ENCODE measurements at places on chromosomes 7 and 10.

DNA sequence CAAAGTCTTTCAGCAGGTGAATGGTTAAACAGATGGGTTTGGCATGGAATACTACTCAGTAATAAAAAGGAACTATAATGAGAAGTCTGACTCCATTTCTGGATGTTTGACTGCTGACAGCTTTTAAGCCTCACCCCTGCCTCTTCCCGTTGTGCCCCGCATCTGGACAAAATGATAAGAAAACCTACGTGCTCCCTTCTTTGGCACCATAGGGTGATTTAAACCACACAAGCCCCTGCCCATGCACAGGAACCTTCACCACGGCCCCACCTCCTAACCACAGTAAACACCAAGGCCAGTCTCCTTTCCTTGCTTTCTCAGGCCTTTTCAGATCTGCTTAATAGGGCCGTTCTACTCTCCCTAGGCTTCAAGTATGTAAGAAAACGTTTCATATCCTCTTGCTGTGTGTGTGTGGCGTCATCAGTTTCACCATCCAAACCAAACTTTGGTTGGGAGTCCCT, 47.1 kb upstream of the UBN2 start:
- no peak for DNase-seq

GRCh38 chr7:127885843-127886242, 145.4 kb downstream of the LRRC4 start:
- DNase-seq: no peak

DNA sequence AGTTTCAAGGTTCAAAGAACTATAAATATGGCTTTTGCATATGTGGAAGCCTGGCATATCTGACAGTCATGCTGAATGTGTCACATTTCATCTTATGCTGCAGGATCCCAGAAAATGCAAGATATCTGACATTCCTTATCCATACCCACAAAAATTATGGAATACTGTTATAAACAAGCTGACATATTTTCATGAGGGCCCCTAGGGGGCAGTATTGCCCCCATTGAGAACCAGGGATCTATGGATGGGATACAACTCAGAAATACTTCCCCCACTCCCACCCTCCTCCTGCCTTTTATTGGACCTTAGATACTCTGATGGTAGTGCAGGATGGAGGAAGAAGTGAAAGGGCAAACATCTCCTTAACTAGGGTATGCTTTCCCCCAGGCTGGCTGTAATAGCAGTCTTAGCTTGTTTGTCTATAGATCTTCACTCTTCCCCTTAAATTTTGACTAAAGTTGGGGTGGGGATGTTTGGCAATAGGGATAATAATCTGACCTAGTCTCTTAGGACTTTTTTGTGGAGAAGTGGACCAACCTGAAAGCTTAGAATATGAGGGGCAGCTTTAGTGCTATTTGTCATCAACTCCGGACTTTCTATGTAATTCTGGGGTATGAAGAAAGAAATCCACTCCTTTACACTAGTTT, 3.5 kb upstream of the GNGT1 start:
- peak; percentile 54 for DNase-seq

DNA sequence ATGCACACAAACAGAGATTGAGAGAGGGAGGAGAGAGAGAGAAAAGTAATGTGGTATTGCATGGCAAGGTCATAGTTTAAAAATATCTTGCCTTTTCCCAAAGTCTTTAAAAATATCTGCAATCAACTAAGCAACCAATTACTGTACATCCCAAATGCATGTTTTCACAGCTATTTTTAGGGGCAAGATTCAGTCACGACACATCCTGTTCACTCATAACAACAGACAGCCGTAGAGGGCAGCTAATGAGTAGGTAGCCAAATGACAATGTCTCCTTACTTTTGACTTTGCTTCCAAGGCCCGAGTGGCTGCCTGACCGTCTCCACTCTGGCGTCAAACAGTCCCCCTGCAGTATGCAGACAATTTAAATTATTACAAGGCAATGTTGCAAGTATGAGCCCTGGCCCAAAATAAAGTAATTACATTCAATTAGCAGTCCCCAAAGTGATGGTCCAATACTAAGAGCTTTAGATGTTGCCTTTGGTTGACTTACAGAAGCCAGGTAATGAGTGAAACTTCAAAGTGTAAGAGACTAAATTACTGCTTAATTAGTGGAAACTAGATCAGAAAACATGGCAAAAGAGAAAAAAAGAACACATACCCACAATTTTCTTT, 162.9 kb downstream of the MBL2 start:
- DNase-seq: no peak

- no peak for DNase-seq
Observed at GRCh38 chr10:124614003-124614659, 130.0 kb downstream of the FAM53B start.

- DNase-seq: no peak
Observed at GRCh38 chr7:132009778-132010177, 453.4 kb upstream of the PODXL start.

DNA sequence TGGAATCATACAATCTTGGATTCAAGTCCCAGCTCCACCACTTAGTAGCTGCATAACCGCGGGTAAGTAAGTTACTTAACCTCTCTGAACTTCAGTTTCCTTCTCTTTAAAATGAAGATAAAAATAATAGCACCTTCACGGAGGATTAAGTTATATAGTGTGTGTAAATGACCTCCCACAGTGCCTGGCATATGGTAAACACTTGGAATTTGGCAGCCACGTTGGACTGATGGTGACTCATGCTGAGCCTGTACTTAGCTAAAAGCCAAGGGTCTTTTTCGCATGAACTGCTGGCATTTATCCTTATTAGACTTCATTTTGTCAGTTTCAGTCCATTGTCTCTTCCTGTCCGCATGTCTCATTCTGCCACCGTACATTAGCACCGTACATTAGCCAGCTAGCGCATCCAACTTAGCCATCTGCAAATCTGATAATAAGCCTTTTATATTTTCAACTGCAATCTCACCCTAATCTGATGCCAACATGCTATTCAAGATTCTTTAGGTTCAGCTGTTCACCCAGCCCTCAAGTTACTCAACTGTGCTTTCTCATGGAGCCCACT, 11.2 kb downstream of the SLC13A4 start:
- no peak for DNase-seq

DNA sequence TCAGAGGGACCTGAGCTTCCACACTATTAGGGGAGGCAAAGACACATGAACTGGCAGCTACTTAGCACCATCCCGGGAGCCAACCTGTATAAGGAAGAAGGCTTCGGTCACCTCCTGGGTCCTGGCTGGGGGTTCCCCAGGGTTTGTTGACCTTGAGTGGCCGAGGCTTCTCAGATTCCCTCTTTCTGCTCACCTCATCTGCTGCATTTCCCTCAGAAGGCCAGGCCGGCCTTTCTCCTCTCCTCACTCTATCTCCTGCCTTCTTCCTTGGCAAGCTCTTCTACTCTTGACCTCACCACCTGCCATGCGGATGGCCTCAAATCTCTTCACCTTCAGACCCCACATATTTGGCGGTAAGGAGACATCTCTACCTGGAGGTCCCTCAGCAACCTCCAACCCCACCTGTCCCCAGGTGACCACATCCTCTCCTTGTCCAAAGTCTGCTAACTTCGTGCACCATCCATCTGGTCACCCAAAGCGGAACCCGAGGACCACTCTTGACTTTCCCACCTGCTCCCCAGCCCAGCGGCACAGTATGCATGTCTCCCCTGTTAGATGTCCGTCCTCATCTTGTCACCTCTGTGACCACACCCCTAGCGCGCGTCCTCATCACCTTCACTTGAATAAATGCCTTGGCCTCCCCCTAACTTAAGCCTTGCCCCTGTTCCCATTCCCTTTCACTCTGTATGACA, 133.8 kb upstream of the UNC5B start:
- no peak for DNase-seq

DNA sequence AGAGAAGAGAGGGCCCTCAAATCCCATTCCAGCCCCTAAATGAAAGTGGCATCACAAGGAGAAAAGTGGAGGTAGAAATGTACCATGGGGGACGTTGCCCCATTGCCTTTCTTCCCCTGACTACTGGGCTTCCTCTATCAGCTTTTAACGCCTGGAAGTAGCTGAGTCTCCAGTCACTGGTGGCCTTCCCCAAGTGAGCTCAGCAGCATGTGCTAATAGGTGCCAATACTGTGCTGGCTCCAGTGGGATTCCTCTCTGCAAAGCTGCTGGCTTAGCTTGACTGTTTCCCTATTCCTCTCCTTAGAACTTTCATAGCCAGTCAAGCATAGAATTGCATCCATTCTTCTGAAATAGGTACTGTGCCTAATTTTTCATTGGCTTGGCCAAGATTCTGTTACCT, 32.6 kb downstream of the LRRC4 start:
- DNase-seq: no peak

- no peak for DNase-seq
Observed at GRCh38 chr10:77458986-77459590, 178.5 kb downstream of the KCNMA1 start.

DNA sequence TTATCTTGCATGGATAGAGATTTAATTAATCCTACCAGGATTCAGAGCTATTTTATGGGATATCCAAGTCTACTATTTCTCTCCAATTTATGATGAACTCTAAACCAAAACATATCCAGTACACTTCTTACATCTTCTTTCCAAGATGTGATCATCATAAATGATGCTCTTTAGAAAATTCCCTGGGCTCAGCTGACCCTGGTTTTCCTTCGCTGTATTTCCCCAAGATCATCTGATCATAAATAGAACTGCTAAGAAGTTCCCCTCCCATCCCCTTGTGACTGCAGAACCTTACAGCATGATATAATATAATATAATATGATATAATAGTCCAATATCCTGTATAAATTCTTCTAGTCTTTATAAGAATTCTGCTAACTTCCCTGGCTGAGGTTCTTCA, 114.6 kb upstream of the LYZL2 start:
- DNase-seq: no peak

- no peak for DNase-seq
Observed at GRCh38 chr7:28136420-28136819, 44.2 kb downstream of the JAZF1 start.

GRCh38 chr10:53716156-53716555, 943.6 kb upstream of the MBL2 start:
- DNase-seq: no peak

- DNase-seq: peak; percentile 35
Observed at GRCh38 chr10:49653273-49653929, 26.1 kb upstream of the C10orf53 start.

GRCh38 chr10:77841711-77842375, 84.7 kb downstream of the DLG5 start:
- no peak for DNase-seq

DNA sequence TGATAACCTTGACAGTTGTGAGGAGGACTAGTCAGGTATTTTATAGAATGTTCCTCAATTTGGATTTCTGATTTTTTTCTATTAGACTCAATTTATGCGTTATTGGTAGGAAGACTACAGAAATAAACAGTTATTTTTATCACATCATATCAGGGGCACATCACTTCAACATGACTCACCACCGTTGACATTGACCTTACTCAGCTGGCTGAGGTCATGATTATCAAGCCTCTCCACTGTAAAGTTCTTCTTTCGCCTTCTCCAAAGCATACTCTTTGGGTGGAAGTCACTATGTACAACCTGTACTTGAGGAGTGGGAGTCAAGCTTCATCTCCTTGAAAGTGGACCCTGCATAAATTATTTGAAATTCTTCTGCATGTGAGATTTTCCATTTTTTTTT, 194.3 kb upstream of the IGFBP3 start:
- DNase-seq: no peak

GRCh38 chr7:71486414-71486813, 354.5 kb downstream of the GALNT17 start:
- DNase-seq: no peak

- no peak for DNase-seq
Observed at GRCh38 chr7:143027683-143028082, 751 bp upstream of the OR9A2 start.

- DNase-seq: no peak
Observed at GRCh38 chr7:151917791-151918509, 38.3 kb upstream of the GALNTL5 start.

GRCh38 chr7:91397096-91397495, 132.9 kb downstream of the FZD1 start:
- no peak for DNase-seq

- no peak for DNase-seq
Observed at GRCh38 chr7:148515728-148516695, 74.6 kb upstream of the C7orf33 start.

GRCh38 chr7:127417346-127417745, 24.8 kb upstream of the ZNF800 start:
- no peak for DNase-seq

Data from H1 (cell line).